ENCODE measurements at places on chromosomes 1 and 21.

- DNase-seq, result no peak
These were observed 43.8 kb upstream of the RAVER2 start for GRCh38 chr1:64701071-64701470.

DNA sequence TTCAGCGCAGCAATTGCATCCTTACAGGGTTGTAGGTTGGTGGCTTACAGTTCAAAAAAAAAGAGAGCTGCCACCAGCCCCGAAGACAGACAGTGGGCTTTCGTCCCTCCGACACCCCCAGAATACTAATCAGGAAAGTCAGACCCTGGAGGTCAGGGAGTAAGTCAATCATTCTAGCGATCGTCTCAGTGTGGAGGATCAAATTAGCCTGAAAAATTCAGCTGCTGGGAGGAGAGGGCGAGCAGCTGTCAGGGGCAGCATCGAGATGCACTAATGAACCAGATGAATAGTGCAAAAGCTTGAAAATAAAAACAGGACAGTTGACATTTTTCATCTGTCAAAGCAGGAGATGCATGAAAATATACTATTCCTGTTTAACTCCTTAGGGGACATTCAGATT, 138.4 kb downstream of the NEK7 start:
- no peak for DNase-seq

DNA sequence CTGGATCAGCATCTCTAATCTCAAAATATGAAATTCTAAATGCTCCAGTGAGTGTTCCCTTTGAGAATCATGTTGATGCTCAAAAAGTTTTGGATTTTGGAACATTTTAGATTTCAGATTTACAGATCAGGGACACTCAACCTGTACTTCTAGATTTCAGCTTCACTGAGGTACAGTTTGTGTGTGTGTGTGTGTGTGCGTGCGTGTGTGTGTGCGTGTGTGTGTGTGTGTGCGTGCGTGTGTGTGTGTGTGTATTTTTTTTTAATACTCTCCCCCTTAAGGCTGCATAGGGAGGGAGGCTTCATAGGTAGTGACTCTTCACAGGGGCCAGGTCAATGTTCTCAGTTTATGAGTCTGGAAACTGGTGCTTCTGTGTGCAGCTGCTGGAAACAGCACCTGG, 77.5 kb downstream of the BRINP2 start:
- no peak for DNase-seq

- no peak for DNase-seq
These were observed 14.8 kb upstream of the NCMAP start for GRCh38 chr1:24540906-24541710.

- DNase-seq, result no peak
These were observed 153.8 kb downstream of the NTNG1 start for GRCh38 chr1:107294686-107295085.

- DNase-seq, result no peak
These were observed 32.1 kb upstream of the DDAH1 start for GRCh38 chr1:85496941-85497582.

DNA sequence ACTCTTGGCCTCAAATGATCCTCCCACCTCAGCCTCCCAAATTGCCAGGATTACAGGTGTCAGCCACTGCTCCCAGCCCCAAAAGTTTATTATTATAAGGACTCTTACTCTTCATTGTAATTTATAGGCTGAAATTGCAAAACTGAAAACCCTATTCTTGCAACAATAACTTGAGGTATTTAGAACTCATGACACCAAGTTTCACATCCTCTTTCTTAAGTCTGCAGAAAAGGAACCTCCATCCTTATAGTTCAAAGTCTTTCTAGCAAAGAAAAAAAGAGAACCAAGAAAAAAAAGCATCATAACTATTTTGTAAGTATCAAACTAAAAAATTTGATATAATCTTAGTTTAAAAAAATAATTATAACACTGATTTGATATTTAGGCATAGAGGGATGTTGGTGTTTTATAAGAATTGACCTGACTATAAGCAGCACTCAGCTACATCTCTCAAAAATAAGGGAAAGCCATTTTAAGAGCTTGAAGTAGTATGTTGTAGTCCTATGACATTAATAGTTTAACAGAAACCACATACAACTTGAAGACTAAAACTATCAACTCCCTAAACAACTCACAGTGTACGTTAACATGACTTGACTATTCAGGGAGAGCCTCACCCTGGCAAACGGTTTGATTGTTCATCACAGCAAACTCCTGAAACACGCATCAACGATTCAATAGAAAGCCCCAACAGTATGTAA, 122.4 kb downstream of the AKT3 start:
- no peak for DNase-seq

DNA sequence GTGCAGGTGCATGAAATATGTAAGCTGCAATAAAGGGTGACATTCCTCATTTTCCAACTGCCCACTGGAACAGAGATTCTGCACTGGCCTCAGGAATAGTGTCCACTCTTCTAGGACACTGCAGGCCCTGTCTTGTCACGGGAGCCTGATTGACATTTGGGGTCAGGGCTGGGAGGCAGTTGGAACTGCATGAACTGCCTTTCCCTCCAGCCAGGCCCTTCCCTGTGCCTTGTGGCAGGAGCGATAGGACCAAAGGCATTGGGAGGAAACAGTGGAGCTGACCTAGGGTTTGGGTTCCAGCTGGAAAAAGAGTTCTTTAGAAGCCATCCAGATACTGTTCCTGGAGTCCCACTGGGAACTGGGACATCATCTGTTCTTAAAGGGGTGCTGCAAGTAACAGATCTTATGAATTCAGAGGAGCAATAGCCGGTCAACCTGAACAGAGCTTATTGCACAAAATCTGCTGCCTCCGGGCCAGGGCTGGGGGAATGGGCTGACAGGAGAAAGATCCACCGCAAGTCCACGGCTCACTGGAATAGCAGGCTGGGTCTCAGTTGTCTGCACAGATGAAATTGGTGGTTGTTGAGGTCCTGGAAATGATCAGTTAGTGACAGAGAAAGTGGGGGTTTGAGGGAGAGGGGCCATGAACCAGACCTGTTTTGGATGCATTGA, 451.7 kb downstream of the CAMTA1 start:
- no peak for DNase-seq

DNA sequence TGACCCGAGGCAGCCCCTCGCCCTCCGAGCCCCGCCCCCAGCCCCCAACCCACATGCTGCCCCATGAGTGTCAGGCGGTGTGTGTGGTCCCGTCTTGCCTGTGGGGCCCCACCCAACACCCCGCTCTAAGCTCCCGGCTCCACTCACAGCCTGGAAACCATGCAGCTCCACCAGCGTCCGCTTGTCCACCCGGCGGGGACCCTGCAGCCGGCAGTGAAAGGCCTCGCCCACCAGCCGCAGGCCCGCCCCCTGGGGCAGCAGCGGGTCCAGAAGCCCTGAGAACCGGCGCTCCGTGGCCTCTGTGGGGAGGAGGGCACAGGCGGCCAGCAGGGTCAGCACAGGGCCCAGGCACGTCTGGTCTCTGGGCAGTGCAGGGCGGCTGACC, 2.7 kb downstream of the C1QTNF12 start:
- DNase-seq, result no peak
